ENCODE measurements at places on chromosomes 7 and 10. TPM values are rescaled to one million over a fixed set of nuclear protein-coding genes. Genes with fewer than 3 reads are reported as not detected.

The ANKRD1 gene
- 7.4 TPM for polyA plus RNA-seq

The MSMB gene
- not detected for polyA plus RNA-seq

DNA sequence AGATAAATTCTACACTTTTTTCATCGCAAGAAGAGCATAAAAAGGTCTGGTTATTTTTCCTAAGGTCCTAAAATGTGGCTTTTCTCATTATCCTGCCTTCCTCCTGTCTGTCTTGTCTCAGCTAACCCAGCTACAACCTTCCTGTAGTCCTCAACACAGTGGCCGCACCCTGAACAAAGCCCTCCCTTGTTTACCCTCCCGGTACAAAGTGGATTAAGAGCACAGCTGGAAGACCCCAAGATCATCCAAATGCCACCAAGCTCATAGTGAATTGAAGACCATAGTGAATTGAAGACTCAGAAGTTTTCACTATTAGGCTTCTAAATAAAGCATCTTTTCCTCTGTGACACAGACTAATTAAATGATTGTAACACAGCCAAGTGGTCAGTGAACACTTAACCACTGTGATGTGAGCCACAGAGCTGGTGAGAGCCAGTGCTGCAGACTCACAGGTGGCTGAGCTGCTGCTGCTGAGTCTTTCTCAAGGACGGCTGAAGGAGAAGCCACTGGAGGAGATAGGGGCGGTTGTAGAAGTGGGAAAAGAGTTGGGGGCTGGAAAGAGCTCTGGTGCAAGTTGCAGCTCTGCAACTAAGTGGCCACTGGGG lies 123.6 kb downstream of the ATXN7L1 start:
- no peak for DNase-seq

GRCh38 chr10:8453587-8453986 lies 399.1 kb downstream of the GATA3 start:
- no peak for DNase-seq

GRCh38 chr10:76868098-76868977 lies 769.3 kb downstream of the KCNMA1 start:
- DNase-seq: no peak

- DNase-seq: no peak
Measured at GRCh38 chr7:45593121-45593541, 19.0 kb downstream of the ADCY1 start.

DNA sequence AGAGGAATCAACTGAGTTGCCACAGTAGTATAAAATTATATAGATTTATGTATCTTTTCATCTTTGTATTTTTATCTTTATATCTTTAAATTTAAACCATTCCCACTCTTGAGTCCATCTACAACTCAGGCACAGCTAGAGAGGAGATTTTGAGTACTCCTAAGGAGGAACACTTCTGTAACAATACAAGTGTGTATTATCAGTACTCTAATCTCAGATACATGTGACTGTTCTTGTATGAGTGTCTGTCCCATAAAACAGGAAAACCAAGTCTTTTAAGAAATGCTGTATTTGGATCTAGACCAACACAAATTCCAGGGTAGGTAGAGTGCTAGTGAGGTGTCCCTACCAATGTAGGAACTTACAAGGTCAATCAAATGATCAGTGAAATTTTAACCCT lies 1428.0 kb upstream of the LRRTM3 start:
- DNase-seq: no peak

Measured in IMR-90 (cell line).